ENCODE measurements at places on chromosomes 4 and X.

DNA sequence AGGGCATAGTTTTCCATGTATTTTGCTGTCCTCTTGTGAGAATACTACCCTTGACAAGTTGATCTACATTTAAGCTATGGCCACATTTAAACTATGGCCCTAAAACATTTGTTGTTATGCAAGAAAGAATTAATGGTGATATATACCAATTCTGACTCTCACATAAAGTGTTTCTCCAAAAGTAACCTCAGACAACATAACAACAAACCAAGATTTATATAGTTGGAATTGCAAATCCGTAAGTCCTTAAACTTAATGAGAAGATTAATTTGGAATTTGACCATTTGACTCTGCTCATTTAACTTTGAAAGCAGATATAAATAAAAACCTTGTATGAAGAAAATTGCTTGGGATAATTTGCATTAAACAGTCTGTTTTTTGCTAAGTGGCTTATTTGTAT, 38.9 kb downstream of the RUFY3 start:
- DNase-seq = no peak

DNA sequence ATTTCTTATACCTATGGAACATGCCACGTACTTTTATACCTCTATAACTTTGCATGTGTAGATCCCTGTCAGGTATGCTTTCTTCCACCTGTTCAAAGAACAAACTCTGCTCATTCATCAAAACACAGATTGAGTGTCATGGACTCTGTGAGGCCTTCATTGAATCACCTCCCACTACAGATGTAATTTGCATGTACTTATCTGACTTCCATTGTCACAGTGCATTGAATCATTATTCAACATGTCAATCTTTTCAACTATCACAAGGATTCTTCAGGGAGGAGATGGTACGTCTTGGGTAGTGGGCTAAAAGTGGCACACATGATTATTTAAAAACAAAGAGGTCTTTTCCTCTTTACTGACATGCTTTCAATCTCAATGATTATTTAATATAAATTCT, 24.1 kb downstream of the SPOCK3 start:
- no peak for DNase-seq

DNA sequence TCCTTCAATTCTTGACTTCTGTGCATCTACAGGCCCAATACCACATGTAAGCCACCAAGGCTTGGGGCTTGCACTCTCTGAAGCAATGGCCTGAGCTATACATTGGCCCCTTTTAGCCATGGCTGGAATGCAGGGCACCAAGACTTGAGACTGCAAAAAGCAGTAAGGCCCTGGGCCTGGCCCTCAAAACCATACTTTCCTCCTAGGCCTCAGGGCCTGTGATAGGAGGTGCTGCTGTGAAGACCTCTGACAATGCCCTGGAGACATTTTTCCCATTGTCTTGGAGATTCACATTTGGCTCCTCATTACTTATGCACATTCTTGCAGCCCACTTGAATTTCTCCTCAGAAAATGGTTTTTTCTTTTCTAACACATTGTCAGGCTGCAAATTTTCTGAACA, 68.5 kb upstream of the FSTL5 start:
- no peak for DNase-seq

DNA sequence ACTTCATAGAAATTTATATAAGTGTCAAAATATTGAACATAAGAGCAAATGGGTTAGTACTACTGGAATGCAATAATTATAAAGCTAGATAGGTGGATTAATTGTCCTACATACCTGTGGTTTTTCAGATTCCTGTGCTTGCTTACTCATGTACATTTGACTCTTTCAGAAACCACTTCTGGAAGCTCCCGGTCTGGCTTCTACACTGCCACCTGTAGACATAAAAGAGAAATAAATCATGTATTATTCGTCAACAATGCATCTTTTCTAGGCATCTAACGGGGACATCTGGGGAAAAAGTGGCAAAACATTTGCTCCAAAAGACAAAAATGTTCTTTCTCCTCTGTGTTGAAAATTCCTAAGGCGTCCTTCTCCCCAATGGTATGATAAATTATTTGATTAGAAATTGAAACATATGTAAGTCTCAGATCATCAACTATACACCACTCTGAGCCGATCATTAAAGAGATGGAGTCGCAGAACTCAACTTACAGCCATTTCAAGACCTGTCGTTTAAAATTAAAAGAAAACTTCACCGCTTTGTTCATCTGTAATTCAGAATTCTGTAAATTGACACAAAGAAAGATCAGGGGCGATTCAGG, 648.7 kb upstream of the DIPK2B start:
- DNase-seq = peak; percentile 18

DNA sequence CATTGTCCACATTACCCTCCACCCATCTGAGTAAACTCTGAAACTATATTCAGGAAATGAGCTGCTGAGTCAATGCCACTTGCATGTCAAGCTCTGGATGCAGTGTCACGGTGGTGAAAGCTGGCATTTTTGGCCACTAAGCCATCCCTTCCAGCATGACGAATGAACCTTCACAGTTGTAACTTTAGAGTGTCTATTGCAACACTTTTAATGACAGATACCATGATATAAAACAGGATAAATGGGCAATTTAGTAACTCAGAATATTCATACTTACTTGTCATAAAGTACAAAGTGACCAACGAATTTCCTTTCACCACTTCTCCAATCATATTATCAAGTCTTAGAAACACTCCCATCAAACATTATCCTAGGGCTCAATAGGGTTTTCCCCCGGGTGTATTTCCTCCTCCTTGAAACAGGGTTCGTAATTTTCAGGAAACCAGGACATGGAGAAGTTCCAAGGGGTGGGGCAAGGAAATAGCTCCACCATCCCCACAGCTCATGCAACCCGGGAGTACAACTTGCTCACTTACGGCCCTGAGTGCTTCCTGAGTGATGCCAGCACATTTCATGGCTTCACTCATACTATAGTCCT, 73.1 kb downstream of the MTHFD2L start:
- DNase-seq = no peak

All from stimulated activated CD4-positive, alpha-beta T cell treated with anti-CD3 and anti-CD28 coated beads, Interleukin-4, amount 100 ng/mL, for 4 hours (primary cell).